Fibroblast of the conjunctiva (primary cell): ENCODE measurements at places on chromosomes 7 and 10.
A peak's percentile ranks its signal among the peaks of the same experiment; 100 is the strongest.

- DNase-seq: no peak
These were observed 138.7 kb downstream of the GNAI1 start for GRCh38 chr7:80273327-80273726.

- DNase-seq: no peak
These were observed 3.2 kb downstream of the TRIL start for GRCh38 chr7:28954946-28955345.

GRCh38 chr7:106864298-106865081 is 592 bp upstream of the PIK3CG start:
- no peak for DNase-seq

DNA sequence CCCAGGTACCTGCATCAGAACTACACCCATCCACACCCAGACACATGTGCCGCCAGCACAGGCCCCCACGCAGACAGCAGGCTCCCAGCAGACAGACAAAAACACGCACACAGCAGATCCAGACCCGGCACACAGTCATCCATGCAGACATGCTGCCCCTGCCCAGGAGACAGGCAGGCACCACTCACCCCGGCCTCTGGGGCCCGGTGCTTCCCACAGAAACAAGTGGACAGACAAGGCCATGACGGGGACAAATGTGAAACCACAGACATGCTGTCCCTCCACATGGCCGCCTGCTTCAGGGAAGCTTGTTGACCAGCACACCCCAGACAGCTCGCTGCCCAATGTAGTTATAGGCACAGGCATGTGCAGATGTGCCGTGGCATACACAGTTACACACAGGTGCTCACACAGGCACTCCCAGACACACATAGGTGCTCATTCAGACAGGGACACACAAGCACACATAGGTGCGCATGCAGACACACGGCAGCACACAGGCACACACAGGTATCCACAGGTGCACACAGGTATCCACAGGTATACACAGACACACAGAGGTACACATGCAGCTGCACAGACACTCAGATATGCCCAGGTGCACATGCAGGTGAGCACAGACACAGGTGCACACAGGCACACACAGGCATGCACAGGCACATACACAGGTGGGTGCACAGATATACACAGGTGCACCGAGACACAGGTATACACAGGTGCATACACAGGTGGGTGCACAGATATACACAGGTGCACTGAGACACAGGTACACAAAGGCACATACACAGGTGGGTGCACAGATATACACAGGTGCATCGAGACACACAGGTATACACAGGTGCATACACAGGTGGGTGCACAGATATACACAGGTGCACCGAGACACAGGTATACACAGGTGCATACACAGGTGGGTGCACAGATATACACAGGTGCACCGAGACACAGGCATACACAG is 10.5 kb upstream of the SCART1 start:
- no peak for DNase-seq

DNA sequence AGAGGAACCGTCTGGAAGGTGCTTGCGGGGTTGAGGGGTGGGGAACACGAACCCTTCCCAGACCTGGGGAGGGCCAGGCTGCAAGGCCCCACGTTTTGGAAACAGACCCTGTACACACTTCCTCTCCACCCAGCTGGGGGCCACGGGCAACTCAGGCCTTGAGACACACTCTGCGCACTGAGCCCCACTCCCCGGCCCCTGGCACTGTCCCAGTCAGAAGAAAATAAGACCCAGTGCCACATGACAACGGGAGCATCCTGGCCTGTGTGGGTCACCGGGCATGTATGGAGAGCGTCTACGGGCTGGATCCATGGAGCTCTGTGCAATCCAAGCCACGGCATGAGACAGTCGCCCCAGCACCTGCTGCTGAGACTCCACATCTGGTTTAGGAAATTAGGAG is 63.7 kb downstream of the CARD11 start:
- no peak for DNase-seq

DNA sequence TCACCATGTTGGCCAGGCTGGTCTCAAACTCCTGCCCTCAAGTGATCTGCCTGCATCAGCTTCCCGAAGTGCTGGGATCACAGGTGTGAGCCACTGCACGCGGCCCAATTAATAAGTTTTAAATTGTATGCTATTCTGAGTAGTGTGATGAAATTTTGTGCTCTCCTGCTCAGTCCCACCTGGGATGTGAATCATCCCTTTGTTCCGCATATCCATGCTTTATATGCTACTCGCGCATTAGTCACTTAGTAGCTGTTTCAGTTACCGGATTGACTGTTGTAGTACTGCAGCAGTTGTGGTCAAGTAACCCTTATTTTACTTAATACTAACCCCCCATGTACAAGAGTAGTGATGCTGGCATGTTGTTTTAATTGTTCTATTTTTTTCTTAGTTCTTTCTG is 47.3 kb upstream of the OIT3 start:
- peak; percentile 44 for DNase-seq

DNA sequence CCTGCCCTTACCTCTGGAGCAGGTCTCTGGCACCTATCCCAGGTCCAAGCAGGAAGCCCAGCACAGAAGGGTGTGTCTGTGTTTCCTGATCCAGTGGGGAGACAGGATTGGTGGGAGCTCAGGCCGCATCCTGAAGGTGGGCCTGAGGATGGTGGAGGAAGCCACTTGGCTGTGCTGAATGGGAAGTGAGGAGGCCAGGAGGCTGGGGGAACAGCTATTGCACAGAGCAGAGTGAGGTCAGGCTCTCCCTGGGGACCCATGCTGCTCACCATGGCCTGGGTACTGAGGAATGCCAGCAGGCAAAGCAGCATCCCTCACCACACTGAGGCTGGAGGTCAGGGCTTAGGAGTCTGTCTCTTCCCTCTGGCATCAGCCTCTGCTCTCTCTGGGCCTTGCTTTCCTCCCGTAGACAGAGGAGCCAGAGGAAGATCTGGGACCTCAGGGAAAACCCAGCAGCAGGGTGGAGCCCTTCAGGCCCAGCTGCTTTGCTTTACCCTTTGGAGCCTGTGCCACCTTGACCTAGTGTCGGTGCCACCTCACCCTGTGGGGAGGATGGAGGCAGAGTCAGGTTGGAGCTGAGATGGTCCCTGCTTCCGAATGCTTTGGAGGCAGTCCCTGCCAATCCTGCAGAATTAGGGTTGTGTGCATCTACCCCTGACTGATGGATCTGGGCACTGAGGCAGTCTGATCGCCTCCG is 39.0 kb downstream of the CDH23 start:
- DNase-seq: no peak

DNA sequence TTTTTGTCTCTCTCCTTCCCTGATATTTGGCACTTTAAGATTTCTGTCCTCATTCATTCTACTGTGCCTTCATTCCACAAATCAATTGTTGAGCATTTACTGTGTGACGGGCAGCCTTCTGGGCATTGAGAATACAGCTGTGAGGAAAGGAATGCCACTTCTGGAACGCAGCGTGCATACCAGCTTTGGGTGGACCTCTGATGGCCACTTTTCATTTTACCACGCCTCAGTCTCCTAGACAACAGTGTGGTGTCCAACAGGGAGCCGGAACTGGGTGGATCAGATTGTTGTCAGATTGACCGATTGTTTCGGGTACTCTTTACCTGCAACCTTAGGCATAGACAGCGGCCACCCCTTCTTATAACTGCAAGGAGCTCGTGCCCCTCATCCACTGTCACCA is 222.7 kb upstream of the DPP6 start:
- no peak for DNase-seq

GRCh38 chr10:90007226-90007625 is 305.8 kb downstream of the KIF20B start:
- no peak for DNase-seq

DNA sequence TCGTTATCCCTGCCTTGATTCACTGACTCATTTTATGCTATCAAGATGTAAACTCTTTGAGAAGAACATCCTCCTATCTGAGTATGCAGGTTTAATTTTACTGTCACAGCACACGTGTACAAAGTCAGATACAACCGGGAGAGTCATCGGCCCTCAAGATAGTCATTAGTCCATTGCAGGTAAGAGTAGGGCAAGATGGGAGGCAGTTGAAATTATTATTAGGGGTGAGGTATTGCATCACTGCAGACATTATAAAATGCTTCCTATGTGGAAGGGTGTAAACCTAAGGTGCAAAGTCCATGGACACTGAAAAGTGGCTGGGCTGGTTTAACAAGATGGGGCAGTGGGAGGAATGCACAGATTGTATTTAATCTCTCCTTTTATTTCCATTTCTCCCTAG is 113.7 kb downstream of the ARL4A start:
- no peak for DNase-seq

DNA sequence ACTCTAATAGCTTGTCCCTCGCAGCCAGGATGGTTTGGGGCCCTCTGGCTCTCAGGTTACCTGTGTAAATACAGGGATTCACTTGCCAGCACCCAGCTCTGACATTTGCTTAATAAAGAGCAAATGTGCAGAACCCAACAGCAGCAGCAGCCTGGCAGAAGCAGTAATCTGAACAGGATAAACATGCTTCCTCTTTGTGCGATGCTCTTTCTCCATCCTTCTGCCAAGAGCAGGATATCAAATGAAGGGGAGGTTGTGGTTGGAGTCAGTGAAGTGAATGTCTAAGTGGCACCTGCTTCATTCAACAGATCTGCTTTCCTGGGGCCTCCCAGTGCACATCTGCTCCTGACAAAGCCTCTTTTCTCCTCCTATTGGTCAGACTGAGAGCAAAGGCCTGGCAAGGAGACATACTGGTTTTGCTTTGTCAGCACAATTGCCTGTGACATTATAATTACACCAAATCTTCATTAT is 130.3 kb downstream of the NRF1 start:
- no peak for DNase-seq

DNA sequence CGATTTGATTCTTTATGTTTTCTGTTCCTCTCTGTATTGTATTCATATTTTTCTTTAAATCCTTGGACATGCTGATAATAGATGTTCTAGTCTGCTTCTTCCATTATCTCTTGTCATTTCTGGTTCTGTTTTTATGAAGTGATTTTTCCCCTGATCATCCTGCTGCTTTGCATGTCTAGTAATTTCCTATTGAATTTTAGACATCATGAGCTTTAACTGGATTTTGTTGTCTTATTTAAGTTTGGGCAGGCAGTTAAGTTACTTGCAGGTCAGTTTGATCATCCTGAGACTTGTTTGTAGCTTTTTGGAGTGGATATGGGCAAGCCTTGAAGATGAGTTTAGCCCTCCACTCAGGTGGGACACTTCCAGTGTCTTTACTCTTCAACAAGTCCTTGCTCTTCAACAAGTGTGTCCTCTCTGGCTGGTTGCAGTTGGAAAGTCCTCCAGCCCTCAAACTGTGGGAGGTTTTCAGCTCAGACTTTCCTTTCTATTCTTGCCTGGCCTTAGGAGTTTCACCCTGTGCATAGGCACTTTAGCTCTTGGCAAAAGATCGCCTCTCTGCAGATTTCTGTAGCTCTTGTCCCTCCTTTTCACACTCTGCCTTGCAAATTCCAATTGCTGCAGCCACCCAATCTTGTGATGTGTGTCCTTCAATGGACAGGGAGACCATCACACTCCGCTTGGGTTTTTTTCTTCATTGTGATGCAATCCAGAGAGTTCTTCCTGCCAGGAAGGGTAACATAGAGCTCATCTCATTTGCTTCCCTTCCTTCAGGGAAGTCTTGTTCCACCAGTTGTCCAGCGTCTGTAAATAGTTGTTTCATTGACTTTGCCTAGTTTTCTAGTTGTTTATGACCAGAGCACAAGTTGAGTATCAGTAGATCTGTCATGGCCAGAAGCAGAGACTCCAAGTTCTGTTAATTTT is 197.2 kb upstream of the SH2B2 start:
- DNase-seq: no peak

- no peak for DNase-seq
These were observed 88.7 kb downstream of the TMEM168 start for GRCh38 chr7:112701456-112701855.

GRCh38 chr10:79380946-79381721 is 33.9 kb downstream of the PPIF start:
- DNase-seq: no peak

- DNase-seq: peak; percentile 66
These were observed 262.1 kb downstream of the ATRNL1 start for GRCh38 chr10:115355162-115355760.

GRCh38 chr10:8180360-8181109 is 126.0 kb downstream of the GATA3 start:
- no peak for DNase-seq

DNA sequence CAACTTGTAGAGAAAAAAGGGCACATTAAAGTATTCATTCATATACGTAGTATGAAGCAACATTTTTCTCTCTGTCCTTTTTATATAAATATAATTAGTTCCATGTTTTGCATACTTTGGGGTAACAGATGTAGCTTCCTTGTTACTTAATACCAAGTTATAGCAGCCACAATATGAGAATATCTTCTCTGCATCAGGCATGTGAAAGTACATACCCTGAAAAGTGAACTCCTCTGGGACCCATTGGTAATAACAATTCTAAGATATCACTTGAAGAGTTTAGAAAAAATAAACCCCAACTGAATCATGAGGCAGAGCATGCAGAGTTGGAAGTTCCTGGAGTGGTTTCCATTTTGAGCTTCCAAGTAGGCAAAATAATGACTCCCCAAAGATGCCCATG is 2.4 kb upstream of the CRPPA start:
- no peak for DNase-seq
